ENCODE measurements at places on chromosomes 2 and 18.

- peak; percentile 81 for DNase-seq
Measured at GRCh38 chr2:159921752-159922404, 123.9 kb upstream of the CD302 start.

GRCh38 chr2:68775272-68775842, 40.7 kb downstream of the ARHGAP25 start:
- DNase-seq: no peak

DNA sequence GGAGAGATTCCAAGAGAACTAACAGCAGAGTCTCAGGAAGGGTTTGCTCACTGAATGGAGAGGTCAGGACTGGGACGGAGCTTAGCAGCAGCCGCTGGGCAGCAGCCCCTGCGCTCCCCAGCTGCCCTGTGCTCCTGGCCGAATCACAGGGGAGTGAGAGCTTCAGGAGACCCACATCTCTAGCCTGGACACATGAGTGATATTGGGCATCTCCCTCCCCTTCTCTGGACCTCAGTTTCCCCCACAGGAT, 511 bp downstream of the MATN3 start:
- no peak for DNase-seq

- no peak for DNase-seq
Measured at GRCh38 chr18:11290786-11291185, 141.4 kb upstream of the PIEZO2 start.

Data from stimulated activated CD4-positive, alpha-beta T cell treated with anti-CD3 and anti-CD28 coated beads, Interleukin-4, amount 100 ng/mL, for 1 hour (primary cell).